Stimulated activated CD4-positive, alpha-beta T cell treated with anti-CD3 and anti-CD28 coated beads, TNF-alpha, amount 100 ng/mL, for 1 hour (primary cell): ENCODE measurements at places on chromosomes 4 and X.

GRCh38 chr4:165175879-165176278, 31.5 kb upstream of the KLHL2 start:
- DNase-seq = no peak

DNA sequence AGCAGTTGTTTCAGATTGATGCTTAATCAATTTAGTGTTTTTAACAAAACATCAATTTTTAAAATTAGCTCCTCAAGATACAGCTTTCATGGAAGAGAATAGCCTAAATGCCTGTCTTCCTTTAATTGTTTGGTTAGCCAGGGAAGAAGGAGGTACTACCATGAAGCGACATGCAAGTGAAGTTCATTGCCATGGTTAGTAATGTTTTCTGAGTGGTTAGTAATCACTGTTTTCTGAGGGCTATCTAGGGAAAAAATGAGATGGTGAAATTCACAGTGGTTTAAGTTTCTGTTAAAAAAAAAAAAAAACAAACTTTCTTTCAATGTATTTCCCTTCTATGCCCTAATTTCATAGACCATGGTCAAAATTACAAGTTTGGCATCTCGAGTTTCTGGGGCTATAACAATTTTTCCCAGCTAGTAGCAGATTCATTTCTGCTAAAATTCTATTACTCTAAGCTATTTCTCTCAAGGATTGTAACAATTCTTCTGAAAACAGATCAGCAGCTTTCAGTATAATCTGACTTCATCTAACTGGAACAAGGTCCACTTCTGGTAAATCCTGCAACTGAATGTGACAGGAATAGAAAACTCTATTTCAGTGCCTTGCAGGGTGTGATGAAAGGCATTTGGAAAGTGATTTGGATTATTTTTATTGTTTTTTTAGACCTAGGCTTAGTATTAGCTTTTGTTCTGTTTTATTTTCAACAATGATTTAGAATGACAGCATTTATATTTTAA, 157.0 kb downstream of the PCDH18 start:
- no peak for DNase-seq

DNA sequence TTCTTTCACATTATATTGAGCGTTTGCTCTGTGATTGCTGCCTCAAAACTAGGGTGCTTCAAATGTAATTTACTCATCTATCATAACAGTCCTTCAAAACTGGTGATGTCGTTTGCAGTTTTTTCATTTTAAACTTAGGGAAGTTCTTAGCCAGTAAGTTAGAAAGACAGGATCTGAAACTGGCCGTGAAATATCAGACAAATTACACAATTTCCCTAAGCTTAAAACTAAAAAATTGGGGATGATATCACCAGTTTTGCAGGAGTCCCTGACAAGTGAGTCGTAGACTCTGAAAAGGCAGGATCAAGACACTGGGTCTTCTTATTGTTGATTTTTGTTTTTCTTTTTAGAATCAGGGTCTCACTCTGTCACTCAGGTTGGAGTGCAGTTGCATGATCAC, 44.8 kb downstream of the MOB1B start:
- DNase-seq = no peak

- no peak for DNase-seq
Observed at GRCh38 chr4:83605744-83606172, 69.8 kb downstream of the GPAT3 start.

DNA sequence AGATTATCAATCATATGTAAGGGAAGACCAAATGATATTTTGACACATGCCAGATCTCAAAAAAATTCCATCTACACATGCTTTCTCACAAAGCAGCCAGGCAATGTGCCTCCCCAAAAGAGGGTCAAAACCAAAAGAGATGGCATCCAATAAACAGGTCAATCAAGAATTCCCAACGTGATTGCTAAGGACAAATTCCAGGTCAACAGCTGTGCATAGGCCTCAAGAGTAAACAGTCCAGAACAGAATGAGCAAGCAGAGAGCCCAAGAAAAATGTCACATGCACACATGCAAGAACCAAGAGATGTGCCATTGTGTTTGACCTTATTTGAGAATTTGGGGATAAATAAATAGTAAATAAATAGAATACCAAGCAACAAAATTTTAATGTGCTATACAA, 136.7 kb downstream of the APBB2 start:
- DNase-seq = no peak

- no peak for DNase-seq
Observed at GRCh38 chrX:139820358-139820984, 112.4 kb downstream of the ATP11C start.

DNA sequence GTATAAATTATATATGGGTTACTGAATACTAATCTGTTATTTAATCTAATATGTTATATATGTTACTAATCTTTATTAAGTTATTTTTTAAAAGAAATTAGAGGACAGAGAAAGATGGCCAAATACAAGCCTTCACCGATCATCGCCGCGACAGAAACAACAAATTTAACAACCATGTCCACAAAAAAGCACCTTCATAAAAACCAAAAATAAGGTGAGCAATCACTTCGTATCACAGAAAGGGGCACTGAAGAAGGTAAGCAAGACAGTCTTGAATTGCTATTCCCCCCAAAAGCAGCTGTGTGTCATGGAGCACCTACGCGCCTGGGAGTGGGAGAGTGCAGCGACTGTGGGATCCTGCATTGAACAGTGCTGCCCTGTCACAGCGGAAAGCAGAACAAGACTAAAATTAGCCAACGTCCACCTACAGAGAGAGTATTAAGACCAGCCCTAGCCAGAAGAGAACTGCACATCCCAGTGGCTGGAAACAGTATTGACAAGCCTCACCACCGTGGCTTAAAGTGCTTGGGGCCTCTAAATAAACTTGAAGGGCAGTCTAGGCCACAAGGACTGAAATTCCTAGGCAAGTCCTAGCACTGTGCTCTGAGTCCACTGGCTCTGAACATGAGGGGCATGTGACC, 38.5 kb downstream of the LRBA start:
- DNase-seq = no peak

GRCh38 chr4:110989125-110989524, 366.2 kb upstream of the PITX2 start:
- DNase-seq = no peak

GRCh38 chrX:100368167-100368566, 41.9 kb downstream of the PCDH19 start:
- DNase-seq = no peak

- no peak for DNase-seq
Observed at GRCh38 chr4:4462970-4463369, 76.1 kb downstream of the NSG1 start.

- no peak for DNase-seq
Observed at GRCh38 chrX:45372151-45372550, 171.5 kb upstream of the DIPK2B start.

DNA sequence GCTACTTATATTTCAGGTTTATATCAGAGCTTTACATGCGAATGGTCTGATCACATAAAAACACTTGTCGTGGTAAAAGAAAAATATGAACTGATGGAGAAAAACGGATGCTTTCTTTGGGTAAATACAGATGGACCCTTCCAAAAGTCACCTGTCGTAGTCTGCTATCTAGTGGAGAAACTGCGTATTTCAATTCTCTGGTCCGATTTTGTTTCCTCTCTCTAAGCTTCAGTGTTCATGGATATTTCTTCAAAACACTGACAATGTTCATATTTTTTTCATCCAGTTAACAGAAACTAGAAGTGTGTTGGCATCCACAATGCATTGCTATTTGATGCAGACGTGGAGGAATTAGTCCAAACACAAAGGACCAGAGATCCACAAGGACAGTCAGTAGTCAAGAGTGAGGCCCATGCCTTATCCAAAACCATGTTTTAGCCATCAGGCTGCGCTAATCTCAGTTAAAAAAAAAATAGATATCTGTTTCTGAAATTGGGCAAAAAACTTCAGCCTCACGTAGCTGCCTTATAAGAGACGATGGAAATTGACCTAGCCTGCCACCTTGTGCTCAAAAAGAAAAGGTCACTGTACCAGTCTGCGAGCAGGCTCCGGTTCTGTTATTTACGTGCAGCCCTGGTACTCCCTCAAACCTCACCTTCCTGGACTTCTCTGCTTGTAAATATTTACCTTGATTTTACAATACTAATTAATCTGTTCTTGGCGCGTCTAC, 16.0 kb downstream of the MEPE start:
- no peak for DNase-seq
